Activated CD8-positive, alpha-beta memory T cell treated with anti-CD3 and anti-CD28 coated beads for 36 hours (primary cell): ENCODE measurements at places on chromosomes 4 and X. TPM values are rescaled to one million over a fixed set of nuclear protein-coding genes. Genes with fewer than 3 reads are reported as not detected.

Gene ESX1
- total RNA-seq, result not detected

Gene FRG2
- total RNA-seq, result 0.10 TPM

Gene MAB21L2
- not detected for total RNA-seq

Gene FRG1
- total RNA-seq, result 52.7 TPM

Gene SLC9B1
- total RNA-seq, result 0.82 TPM

Gene SPARCL1
- not detected for total RNA-seq
